ENCODE measurements at places on chromosomes 4 and X.

DNA sequence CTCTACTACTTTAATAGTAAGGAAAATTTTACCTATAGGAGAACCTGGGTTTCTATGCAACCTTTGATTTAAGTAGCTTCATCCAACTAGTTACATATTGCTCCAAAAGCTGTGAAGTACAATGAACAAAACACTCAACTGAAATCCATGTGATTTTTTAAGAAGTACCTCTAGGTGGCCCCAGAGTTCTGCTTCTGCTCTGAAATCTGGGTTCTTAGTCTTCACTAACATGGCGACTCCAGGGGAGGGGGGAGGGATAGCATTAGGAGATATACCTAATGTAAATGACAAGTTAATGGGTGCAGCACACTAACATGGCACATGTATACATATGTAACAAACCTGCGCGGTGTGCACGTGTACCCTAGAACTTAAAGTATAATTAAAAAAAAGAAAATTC, 73.4 kb upstream of the MAGEB2 start:
- no peak for DNase-seq

DNA sequence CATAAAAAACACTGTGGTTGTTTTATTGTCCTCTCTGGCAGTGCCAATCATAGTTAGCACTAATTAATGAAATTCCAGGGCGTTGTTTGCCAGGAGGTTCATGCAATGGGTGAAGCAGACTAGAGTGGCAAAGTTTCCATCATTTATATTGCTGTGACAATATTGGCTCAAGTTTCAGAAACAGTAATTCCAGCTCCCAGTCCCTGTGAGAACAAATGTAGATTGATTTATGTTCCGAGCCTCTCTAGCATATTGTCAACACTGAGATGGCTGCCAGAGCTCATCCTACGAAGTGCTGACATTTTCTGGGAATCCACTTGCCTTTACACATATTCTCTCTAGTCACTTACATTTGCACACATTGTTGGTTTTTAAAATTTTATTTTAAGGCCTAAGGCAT, 440.0 kb upstream of the IGFBP7 start:
- no peak for DNase-seq

DNA sequence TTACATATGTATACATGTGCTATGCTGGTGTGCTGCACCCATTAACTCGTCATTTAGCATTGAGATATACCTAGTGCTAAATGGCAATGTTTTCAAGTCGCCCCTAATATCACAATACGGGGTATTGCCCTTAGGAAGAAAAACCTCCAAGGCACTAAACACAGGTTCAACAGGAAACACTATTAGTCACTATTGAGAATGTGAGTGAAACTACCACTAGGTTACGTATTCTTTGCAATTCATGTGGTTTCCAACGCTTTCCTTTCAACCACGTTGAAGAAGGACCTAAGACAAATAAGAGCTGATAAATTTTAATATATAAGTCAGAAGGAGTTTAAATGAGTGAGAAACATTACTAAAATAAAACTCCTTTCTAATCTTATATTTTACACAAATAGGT, 134.7 kb upstream of the SPANXN4 start:
- no peak for DNase-seq

- DNase-seq: no peak
Observed at GRCh38 chr4:16415751-16416150, 189.5 kb upstream of the TAPT1 start.

GRCh38 chrX:71184803-71185495, 38.1 kb upstream of the GJB1 start:
- no peak for DNase-seq

DNA sequence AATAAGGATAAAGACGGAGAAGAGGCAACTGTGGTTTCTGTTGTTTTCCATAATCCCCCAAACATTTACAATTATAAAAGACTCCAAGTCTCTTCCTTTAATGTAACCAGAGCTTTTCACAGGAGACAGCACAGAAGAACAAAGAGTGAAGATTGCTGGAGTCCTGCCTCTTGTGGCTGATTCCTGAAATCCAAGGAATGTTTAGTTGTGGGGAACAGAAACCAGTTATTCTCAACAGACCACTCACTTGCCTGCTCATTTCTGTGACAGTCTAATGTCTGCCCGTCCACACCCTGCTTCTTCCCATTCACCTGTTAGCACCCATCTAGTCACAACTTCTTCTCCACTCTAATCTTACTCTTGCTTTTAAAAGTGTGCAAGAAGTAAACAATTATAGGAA, 12.1 kb downstream of the TEX13B start:
- DNase-seq: no peak

- DNase-seq: no peak
Observed at GRCh38 chrX:133645256-133645655, 230.0 kb upstream of the GPC4 start.

DNA sequence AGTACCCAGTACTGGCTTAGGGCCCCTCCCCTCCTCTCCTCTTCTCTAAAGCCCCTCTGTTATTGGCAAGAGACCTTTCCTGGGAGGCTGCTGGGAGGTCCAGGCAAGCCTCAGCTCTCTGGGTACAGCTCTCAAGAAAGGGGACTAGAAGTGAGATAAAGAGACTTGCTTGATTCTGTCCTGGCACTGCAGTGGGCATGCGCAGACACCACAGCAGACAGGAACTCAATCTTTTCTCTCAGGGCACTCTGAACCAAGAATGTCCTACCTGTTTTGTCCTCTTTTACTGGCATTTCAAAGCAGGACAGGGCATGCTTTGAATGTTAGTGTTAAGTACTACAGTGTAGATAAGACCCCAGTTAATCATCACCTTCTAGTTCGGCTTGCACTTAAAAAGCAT, 74.9 kb downstream of the NYX start:
- no peak for DNase-seq

DNA sequence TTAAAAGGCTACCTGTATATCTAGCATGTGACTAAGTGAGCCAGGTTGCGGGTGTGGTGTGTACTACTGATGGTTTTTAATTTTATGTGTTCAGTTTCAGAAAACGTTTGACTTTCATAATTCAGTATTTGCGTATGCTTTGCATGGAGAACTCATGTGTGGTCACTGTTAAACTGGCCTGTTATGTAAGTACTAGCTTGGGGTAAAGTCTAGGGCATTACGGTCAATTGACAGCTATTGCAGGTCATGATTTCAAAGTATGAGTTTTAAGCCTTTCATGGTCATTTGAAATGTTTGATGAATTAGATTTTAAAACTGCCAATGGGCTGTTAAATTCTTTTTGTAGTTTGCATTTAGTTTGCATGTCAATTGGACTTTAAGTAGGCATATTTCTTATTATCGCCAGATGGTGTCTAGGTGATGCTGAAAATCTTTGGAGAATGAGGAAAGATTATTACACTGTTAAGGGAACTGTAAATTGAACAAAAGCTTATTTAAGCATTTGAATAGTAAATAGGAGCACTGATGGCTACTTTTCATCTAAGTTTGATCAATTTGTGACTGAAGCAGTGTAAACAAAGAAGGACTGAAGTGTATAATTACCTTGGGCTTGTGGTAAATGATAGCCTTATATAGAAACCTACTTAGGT, 563.4 kb downstream of the DACH2 start:
- DNase-seq: no peak

DNA sequence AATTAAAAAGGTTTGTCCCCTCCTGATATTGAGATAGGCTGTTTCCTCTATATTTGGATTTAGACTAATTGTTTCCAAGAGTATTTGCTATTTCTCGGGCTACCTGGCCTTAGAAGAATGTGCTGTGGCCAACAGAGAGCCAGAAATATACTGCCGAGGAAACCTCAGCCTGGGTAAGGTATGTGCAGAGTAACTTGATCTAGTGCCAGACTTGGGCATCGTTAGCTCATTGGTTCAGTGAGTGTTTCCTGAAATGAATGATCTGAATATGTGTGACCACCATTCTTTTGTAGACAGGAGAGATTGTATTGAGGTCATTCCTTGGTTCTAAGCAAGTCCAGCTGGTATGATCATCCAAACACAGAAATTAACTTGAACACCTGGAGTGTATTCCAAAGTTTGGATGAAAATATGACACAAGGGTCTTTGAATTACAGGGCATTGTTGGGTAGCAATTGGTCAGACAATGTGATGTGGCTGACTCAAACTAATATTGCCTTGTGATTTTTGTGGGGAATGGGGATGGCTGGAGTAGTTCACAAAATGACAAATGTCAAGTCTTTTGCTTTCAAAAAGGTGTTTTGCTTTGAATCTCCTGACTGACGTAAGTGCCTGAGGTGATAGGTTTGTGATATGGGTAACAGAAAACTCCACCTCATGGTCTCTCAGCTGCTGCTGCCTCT, 100.2 kb upstream of the CXCL13 start:
- no peak for DNase-seq

GRCh38 chr4:2954358-2955185, 8.6 kb downstream of the NOP14 start:
- DNase-seq: no peak

DNA sequence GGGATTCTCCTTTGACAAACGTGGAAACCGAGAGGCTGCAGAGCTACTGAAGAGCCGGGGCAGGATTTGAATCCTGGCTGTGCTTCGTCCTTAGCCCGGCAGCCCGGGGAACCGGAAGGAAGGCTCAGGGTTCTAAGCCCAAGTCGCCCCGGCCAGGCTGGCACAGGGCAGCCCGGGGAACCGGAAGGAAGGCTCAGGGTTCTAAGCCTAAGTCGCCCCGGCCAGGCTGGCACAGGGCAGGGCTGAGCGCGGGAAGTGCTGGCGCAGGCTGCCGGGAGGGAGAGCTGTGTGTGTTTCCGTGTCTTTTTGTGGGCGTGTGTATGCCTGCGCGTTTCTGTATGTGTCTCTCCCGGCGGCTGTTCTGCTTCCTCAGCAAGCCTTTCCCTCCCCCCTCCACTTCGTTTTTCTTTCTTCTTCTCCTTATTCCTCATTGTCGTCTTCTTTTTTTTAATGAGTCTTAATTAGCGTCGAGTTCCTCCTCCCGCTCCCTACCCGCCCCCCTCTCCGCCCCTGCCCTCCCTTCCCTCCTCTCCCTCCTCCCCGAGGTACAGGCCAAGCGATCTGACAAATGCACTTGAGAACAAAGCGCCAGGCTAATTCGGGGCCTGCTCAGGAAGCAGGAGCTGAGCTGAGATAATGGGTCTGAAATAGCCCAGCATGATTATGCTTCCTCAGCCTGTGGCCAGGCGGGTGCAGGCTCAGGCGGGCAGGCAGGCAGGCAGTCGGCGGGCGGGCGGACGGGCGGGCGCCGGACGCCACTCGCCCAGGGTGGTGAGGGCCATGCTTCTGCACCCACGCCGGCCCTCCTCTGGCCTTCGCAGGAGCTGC, 65.9 kb downstream of the EFNB1 start:
- DNase-seq: no peak

GRCh38 chr4:81531410-81531809, 59.7 kb upstream of the RASGEF1B start:
- DNase-seq: no peak

DNA sequence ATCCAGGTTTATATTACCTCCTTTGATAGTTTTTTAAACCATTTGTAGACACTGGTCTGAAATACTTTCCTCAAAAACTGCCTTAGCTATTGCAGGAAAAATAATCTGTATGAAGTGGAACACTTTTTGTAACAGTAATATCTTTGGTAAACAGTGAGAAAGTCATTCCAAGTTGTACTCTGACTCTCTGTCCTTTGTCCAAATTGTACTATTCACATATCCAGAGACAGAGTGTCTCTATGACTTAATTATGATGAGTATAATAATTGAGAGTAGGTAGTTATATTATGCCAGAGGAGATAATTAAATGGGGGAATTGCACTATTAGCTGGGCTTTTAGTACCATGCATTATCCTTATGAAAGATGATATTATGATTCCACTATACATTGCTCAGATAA, 112.6 kb upstream of the LCORL start:
- DNase-seq: no peak

DNA sequence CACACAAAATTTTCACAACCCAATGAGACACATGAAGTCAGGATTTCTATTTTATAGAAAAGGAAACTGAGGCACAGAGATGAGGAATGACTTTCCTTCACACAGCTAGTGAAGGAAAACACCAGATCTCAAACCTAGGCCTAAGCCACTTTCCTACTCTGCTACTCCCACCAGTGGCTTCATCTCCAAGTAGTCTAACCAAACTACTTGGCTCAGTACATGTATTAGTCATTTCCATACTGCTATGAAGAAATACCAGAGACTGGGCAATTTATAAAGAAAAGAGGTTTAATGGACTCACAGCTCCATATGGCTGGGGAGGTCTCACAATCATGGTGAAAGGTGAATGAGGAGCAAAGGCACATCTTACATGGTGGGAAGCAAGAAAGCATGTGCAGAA, 196.6 kb downstream of the EVC2 start:
- no peak for DNase-seq

- no peak for DNase-seq
Observed at GRCh38 chr4:174808836-174809235, 20.2 kb downstream of the GLRA3 start.

GRCh38 chrX:2559124-2559523, 58.3 kb upstream of the DHRSX start:
- DNase-seq: no peak

- peak; percentile 0 for DNase-seq
Observed at GRCh38 chr4:33381816-33382215, 2661.6 kb downstream of the PCDH7 start.

DNA sequence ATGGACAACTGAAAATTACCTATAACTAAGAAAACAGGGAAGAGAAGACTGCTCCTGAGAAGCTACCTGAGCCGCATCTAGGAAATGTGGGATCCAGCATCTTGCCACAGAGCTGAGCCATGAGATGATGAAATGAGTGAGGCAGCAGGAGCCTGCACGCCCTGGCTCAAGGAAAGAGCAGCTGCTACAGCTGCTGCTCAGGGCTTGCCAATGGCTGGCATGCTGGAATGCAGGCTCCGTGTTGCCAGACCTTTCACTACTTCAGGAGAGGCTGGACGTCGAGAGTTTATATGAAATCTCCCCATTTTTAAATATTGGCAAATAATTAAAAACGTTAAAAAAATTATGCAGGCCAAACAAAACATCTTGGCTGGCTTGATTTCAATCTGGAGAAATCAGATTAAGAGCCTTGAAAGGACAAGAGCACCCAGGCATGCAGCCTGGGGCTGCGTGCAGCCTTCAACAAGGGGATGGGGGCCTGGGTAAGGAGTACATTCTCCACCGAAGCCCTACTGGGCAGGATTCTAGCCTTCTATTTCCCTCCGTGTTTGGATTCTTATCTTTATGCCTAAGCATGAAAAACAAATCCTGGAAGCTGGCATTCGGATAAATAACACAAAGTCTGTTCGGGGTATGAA, 227.6 kb downstream of the NR3C2 start:
- DNase-seq: no peak

DNA sequence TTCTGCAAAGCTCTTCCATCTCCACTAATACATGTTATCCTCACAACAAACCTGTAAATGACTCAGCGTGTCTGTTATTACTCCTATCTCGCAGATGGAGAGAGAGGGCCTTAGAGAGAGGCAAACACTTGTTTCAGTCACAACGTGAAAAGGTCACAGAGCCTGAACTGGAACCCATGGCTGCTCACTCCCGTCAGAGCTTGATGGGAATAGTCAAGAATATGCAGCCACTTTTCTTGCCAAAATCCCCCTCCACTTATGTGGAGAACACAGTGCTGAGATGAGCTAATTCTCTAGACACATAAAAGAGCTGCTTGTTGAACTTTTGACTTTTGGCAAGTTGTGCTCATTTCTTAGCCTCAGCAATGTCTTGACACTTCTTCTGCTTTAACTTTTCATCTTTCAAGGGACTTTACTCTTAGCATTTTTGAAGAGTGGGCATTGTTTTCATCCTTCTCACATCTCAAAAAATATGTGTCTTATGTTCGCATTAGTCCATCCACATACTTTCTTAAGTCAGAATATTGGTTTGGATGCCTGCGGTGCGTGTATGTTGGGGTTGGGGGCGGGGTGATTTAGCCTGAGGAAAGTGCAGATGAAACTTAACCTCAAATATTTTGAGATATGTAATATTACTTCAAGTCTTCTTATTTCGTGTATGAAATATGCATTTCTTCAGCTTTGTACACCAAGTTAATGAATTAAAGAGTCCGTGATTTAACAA, 69.2 kb downstream of the SYNPO2 start:
- DNase-seq: no peak

All from T1000 (cell line).